ENCODE measurements at places on chromosomes 1 and 21. TPM values are rescaled to one million over a fixed set of nuclear protein-coding genes. Genes with fewer than 3 reads are reported as not detected.

DNA sequence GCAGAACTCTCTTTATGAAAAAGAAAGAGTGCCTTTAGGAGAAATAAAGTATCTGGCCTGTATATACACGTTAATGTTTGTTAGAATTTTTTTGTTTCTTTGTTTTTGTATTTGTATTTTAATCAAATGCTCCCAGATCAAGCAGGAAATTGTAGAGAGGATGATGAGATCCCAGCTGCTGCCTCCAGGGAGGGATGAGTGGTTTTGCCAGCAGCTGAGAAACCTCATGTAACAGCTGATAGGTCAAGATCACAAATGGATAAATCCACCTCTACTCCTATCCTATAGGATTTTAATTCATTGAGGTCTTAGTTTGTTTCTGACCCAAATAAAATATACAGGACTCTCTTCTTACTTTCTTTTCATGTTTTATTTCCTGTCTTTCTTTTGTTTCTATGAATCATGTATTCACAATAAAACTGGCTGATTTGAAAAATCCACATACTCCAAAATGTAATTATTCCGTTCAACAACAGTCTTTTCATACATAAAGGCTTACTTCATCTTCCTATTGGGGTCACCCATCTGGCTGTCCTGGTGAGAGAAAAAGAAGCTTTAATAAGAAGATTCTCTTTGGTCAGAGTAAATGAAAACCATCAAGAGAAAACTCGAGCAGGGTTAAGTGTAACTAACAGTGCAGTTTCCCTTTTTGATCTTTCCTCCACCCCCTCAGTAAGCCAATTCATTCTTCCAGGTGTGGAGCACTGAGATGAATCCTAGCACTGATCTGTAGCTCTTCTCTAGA, 129.3 kb upstream of the PLPPR5 start:
- no peak for DNase-seq

NOTCH2NLA gene
- total RNA-seq: 6.6 TPM

SYPL2 gene
- total RNA-seq: 33.0 TPM

DNA sequence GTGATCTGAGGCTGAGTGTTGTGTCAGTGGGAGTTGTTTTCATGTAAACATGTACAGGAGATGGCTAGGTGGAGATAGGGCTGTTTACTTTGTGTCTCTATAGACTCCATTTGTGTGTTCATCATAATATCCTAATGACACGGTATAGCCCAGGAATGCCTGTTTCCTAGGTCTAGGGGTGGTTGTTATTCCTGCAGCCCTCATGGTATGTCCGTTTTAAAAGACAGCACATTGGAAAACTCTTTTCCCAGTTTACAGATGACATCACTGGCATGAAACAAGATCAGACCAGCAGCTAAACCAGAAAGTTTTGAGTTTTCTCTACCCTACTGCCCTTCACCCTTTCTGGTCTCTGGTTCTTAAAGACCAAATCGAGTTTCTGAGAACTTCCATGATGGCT, 227.3 kb upstream of the TMEM51 start:
- no peak for DNase-seq

DCAF8 gene
- 142 TPM for total RNA-seq

All from Right ventricle myocardium inferior (tissue), 1 donor.